ENCODE measurements at places on chromosomes 1 and 21.

DNA sequence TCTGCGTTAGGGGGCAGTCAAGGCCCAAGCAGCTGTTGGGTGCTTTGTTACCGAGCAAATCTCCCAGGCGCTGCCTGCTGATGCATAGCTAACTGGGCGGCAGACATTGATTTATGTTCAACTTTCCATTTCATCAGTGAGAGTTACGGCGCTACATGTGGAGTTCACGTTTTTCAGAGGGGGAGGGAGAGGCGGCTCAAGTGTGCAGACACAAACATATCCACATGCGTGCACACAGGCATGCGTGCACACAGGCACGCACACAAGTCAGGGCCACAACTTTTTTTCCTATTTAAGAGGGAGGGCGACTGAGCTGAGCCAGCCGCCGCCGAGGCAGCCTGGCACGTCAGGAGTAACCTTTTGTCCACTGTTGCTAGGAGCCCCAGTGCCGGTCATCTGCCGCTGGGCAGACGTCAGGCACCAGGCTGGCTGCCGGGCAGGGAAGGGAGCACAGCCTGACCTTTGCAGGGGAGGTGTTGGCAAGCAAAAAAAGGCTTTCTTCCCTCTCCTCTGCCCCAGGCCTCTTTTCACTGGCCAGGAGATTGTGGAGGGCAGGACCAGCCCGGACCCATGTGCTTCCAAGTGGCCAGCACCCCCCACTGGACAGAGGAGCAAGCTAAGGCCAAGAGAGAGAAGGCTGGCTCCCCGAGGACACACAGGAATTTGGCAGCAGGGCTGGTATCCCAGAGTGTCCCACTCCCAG lies 73.3 kb downstream of the MRPL37 start:
- peak; percentile 54 for DNase-seq

GRCh38 chr1:178039891-178040290 lies 54.0 kb upstream of the RASAL2 start:
- DNase-seq = no peak

DNA sequence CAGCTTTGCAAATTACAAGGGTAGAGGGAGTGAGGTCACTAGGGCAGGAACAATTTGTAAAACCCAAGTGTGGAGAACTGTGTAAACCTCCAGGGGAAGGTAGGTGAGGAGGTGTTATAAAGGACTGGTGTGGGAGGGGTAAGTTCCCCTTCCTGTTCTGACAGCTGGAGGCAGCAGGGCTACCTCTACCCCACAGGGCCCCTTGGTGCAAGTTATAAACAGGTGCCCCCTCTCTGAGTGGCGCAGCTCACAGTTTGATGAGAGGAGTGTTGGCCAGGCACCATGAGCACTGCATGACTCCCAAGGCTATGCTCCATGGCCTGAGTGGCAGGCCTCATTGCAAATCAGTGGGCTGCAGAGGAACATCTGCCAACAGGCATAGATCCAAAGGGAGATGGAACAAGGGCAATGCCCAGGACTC lies 41.0 kb downstream of the MFSD2A start:
- DNase-seq = no peak

- no peak for DNase-seq
Observed at GRCh38 chr1:169565335-169566271, 20.7 kb downstream of the F5 start.

DNA sequence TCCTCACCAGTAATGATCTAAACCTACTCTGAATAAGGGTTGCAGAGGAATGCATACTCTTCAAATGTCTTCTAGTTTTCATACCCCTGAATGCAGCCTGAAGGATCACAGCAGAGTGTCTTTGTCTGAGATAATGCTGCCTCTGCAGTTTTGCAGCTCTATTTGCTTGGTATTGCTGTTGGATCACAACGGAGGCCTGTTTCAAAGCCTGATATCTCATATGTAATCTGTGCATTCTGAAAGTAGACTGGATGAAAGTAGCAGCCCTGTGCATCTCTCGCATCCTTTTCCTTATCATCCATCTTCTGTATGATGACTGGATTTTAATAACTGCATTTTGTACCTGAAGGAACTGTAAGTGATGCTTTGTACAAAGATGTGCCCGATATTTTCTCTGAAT lies 34.9 kb upstream of the F13B start:
- DNase-seq = no peak

- peak; percentile 68 for DNase-seq
Observed at GRCh38 chr1:39933956-39934941, 20.7 kb upstream of the MFSD2A start.

- DNase-seq = no peak
Observed at GRCh38 chr1:216095400-216095799, 327.8 kb downstream of the USH2A start.

DNA sequence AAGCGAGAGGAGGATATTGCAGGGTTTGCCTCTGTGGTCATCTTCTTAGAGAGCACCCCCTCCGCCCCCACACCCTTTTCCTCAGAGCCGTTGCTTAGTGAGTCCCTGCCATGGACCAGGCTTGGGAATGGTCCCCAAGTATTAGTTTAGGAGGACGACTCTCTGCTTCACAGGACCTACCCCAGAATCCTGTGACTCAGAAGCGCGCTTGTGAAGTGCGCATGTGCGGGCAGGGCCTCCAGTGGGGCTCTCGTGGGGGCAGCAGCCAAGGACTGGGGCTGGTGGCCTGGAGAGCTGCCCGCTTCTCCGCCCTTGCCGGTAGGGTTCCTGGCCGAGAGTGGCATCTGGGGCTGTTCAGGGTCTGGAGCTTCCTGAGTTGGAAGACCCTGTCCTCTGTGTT lies 37.3 kb upstream of the HMGN1 start:
- no peak for DNase-seq

DNA sequence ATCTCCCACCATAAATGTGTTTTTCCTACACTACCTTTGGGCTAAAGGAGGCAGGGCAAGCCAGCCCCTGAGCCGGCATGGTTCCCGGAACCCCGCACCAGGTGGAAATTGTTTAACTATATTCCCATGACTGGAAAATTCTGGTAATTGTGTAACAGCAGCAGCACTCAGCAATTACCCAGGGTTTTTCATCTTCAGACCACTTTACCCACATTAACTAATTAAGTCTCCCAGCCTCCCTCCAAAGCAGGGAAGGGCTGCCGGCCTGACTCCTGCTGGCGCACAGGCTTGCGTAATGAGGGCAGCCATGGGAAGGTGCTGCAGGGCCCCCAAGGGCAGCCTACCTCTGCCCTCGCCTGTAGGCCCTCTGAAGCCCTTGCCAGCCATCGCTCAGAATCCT lies 140.7 kb upstream of the VAMP3 start:
- no peak for DNase-seq

DNA sequence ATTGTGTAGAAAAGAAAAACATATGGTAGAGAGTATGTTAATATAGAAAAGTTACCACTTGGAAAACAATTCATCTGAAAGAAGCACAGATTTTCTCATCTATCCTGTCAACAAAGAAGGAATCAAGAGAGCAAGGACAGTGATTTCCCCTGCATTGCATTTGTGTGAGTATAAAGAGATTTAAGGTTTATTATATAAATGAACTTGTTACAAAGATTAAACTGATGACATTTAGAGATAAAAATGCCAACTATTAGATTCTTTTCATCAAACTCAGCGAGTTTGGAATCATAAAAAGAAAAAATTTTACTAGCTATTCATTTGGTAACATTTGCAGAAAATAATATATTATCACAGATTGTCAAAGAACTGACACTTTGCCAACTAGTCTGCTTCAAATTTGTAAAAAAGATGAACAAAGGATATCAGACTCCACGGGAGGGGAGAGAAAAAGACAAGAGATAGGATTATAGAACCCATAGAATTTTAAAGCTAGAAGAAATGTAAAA lies at the start of gene RGS21:
TSS of gene RGS21 (plus strand) at position 51 of the 509 bp plus-strand sequence. CDS start 26,045 bp downstream, outside the sequence.
- no peak for DNase-seq

GRCh38 chr1:184892116-184892515 lies 82.2 kb downstream of the NIBAN1 start:
- DNase-seq = no peak

DNA sequence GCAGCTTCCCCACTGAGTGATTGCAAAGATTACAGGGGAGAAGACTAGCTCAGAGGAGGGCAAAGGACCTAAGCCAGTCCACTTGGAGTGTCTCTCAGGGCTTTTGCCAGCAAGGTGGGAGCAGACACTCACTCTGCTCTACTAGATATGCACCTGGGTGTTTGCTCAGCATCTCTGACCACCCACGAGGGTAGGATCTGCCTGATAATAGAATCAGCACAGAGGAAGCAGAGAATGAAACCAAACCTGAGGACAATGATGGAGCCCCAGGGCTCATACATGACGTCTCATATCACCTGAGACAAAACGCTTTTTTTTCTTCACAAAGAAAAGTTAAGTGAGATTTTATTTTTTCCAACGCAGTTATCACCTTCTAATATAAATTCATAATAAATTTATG lies 79.4 kb downstream of the RRAGC start:
- DNase-seq = no peak

DNA sequence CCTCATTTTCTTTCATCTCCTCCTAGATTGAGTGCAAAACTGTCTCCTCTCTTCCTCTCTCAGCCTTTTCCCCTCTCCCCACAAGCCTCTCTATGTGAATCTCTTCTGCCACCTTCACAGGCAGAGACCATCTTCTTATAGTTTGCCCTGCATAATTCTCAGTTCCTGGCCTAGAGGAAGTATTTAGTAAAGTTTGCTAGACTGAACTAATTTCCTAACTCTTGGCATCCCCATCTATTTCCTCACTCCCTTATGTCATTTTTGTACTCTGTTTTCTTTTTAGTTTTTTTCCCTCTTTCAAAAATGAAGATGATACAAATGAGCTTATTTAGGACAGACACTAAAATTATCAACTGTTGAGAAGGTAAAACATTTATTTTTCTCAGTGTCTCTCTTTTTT lies 66.0 kb downstream of the XCL2 start:
- no peak for DNase-seq

- DNase-seq = peak; percentile 56
Observed at GRCh38 chr1:62599044-62599443, 1.7 kb downstream of the ANGPTL3 start.

GRCh38 chr1:225362805-225363204 lies 65.0 kb downstream of the LBR start:
- no peak for DNase-seq

All from brain microvascular endothelial cell (primary cell).